MG63 (cell line): ENCODE measurements at places on chromosomes 5 and 9. TPM values are rescaled to one million over a fixed set of nuclear protein-coding genes. Genes with fewer than 3 reads are reported as not detected.

- no peak for DNase-seq
Observed at GRCh38 chr5:151700296-151700695, 13.6 kb upstream of the SPARC start.

The DOCK8 gene
- total RNA-seq, result 5.9 and 6.5 TPM in 2 replicates

DNA sequence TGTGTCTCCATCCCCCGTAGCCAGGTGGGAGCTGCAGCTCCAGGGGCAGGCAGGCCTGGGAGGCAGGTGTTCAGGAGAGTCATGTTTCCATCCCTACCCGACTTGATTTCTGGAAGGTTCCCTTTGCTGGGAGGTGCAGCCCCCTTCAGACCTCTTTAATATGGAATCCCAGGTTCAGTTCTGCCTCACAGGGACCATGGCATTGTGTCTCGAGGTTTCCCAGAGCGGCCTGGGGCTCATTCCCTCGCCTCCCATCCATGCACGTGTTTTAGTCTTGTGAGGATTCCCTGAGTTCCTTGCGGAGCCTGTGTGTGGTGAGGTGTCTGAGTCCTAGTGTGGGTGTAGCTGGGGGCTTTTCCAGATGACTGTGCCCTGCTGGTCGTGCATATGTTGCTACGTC, 16.5 kb upstream of the AHRR start:
- DNase-seq, result no peak

DNA sequence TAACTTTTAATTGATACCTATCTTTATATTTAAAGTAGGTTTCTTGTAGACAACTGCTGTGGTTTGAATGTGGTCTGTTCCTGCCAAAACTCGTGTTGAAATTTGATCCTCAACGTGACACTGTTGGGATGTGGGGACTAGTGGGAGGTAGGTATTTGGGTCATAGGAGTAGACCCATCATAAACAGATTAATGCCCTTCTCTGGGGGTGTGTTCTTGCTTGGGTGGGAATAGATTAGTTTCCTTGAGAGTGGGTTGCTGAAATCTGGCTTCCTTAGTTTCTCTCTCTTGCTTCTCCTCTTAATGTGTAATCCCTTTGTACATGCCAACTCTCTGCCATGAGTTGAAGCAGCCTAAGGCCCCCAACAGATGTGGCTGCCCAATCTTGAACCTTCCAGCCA, 34.6 kb upstream of the IPPK start:
- no peak for DNase-seq

DNA sequence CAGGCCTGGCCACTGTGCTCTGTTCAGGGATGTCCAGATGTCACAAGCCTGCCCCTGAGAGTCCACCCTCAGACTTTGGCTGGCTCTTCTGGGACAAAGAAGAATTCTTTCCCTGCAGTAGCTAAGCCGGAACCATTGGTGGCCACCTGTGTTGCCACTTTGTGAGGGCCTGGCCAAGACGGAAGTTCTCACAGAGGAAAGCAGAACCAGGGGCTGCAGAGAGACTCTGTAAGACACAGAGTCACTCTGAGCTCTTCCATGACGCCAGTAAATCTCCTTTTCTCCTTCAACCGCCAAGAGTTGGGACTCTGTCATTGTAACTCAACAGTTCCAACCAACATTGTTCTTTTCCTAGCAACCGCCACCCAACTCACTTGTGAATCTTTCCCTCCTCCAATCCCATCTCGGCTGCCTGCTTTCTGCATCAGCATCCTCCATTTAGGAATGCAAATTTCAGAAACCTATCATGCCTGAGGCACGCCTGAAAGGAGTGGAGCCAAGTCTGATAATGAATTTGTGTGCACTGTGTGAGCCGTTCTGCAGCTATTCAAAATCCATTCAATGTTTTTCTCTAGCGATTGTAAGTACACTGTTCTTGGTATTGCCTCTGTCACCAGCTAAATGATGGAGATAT, 37.8 kb upstream of the ATP6V1G1 start:
- no peak for DNase-seq
